ENCODE measurements at places on chromosomes 11 and 22.

GRCh38 chr11:13972043-13972910 is 9.8 kb downstream of the SPON1 start:
- DNase-seq: no peak

DNA sequence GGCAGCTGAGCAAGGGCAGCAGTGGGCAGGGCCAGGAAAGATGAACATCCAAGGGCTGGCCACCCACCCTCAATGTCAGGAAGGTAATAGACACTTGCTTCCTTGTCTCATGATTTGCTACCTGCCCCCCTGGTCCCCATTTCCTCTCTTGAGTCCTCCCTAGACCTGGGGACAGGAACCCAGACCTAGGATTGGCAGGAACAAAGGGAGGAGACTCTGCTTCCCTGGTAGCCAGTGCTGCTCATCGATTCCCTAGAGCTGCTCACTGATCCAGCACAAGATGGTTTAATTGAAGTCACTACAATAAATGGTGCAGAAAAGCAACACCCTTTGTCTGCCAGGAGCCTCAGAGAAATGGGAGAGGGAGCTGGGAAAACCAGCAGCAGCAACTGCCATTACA is 67.8 kb upstream of the CHST1 start:
- DNase-seq: no peak

DNA sequence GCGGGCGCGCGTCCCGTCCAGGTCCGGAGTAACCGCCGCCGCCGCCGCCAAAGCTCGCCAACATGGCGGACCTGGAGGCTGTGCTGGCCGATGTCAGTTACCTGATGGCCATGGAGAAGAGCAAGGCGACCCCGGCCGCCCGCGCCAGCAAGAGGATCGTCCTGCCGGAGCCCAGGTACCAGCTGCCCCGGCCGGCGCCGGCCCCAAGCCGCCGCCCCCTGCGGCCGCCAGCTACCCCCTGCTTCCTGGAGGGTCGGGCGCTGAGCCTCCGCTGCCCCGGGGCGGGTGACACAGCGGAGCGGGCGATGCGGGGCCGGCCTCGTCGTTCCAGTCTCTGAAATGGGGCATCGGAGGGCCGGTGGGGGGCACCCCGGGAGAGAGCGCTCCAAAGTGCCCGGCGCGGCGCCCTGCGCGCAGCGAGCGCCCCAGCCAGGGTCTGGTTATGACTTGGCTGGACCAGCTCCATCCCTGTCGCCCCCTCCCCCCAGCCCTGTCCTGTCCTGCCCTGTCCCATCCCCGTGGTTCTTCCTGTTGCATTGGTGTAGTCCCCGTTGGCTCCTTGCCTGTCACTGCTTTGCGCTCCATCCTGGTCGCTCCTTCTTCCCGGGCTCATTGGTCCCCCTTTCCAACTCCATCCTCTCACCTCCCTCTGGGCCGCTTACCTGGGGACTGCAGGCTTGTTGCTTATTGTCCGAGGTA is 653 bp downstream of the GRK3 start:
- DNase-seq: no peak

GRCh38 chr22:48098243-48098920 is 1335.9 kb downstream of the TBC1D22A start:
- DNase-seq: no peak

GRCh38 chr22:46073683-46074504 is 76.4 kb upstream of the PPARA start:
- peak; percentile 61 for DNase-seq

- no peak for DNase-seq
Observed at GRCh38 chr11:73186886-73187285, 31.2 kb upstream of the P2RY2 start.
